Ecto neural progenitor cell (in vitro differentiated cells): ENCODE measurements at places on chromosomes 3 and 15.

- DNase-seq = no peak
Measured at GRCh38 chr3:178518660-178519396, 17.4 kb upstream of the KCNMB2 start.

DNA sequence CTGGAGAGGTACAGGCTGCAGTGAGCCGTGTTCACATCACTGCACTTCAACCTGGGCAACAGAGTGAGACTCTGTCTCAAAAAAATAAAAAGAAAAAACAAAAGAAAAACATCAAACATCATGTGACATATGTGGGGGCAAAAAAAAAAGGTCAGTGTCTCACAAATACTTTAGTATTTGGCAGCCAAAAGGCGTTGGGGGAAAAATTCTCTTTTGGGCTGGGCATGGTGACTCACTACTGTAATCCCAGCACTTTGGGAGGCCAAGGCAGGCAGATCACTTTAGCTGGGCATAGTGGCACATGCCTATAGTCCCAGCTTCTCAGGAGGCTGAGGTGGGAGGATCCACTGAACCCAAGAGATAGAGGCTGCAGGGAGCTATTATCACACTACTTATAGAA, 47.6 kb downstream of the TMCC1 start:
- no peak for DNase-seq

GRCh38 chr3:40116478-40117177, 192.9 kb upstream of the EIF1B start:
- no peak for DNase-seq

- no peak for DNase-seq
Measured at GRCh38 chr3:187997490-187997889, 156.5 kb upstream of the LPP start.

DNA sequence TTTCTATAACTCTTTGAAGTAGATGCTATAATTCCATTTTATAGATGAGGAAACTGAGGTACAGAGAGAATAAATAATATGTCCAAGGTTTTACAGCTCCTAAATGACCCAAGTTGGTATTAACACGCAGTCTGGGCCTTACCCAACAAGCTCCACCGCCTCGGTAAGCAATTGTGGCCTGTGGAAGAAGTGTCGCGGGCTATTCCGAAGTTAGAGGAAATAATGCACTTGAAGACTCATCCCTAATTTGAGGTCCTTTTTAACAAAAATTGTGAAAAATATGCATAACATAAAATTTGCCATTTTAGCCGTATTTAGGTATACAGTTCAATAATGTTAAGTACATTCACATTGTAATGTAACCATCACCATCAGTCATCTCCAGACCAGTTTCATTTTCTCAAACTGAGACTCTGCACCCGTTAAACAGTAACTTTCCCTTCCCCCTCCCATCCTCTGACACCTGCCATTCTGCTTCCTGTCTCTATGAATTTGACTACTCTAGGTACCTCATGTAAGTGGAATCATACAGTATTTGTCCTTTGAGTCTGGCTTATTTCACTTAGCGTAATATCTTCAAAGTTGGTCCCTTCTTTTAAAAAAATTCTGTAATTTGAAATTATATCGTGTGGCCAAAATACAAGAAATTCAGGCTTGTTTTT, 18.2 kb downstream of the IDH3A start:
- no peak for DNase-seq

DNA sequence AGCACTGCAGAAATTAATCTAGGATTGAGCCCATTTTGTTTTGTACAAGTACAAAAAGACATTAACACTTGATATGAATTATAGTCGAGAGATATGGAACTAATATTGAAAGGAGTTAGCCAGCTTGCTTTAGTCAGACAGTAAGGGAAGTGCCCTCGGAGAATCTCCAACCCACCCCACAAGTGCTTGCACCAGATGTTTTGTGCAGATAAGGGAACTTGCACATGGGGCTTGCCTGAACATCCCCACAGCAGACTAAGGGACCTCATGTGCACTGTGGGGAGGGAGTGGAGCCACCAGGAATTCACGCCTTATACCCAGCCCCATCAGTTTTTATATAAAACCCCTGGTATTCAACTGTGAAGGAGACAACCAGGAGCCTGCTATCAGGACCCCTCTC, 122.3 kb downstream of the EFHB start:
- DNase-seq = no peak

- DNase-seq = no peak
Measured at GRCh38 chr15:70234256-70234905, 136.7 kb upstream of the TLE3 start.

- no peak for DNase-seq
Measured at GRCh38 chr3:105145511-105145910, 221.2 kb upstream of the ALCAM start.

- DNase-seq = no peak
Measured at GRCh38 chr3:134755821-134756220, 39.2 kb upstream of the EPHB1 start.

- no peak for DNase-seq
Measured at GRCh38 chr3:147613725-147614124, 204.6 kb downstream of the ZIC1 start.

DNA sequence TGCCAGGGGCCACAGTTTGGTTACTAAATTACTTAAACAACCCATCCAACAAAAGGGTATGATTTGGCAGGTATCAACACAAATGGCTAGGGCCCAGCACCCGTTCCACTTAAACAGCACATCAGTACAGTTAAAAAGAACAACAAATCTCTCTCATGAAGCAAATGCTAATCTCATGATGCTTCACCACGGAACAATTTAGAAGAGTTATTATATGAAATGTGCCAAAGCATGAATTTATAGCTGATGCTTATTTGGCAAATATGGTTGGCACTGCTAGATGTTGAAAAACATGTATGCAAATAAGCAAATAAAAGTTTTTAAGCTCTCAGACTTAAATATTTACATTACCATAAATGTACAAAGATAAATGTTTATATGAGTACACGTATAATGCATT, 2.3 kb downstream of the PEAK1 start:
- DNase-seq = no peak

DNA sequence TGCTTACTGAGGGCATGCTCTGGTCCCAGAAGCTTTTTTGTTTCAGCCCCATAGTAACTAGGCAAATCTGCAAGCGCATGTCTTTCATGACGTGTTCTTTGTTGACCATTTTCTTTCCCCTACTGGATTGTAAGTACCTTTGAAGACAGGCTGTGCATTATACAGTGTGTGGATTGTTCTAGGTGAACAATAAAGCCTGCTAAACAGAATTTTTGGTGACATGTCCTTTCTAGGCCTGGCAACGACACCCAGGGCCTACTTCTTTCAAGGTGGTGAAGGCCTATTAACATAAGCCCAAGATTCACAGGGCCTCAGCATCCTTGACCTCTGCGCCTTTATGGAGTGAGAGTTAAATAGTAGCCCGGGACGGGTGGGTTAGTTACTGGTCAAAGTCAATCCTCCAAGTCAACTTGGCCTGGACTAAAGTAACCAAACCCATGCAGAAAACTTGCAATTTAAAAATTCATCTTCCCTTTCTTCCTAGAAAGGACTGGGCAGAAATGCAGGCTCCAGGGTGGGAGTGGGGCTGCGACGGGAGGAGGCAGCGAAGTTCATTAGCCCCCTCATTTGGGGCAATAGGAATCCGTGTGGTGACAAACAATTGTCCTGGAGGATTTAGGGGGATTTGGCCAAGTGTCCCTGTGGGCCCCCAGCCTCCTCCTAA, 37.6 kb upstream of the TRIM71 start:
- DNase-seq = no peak

DNA sequence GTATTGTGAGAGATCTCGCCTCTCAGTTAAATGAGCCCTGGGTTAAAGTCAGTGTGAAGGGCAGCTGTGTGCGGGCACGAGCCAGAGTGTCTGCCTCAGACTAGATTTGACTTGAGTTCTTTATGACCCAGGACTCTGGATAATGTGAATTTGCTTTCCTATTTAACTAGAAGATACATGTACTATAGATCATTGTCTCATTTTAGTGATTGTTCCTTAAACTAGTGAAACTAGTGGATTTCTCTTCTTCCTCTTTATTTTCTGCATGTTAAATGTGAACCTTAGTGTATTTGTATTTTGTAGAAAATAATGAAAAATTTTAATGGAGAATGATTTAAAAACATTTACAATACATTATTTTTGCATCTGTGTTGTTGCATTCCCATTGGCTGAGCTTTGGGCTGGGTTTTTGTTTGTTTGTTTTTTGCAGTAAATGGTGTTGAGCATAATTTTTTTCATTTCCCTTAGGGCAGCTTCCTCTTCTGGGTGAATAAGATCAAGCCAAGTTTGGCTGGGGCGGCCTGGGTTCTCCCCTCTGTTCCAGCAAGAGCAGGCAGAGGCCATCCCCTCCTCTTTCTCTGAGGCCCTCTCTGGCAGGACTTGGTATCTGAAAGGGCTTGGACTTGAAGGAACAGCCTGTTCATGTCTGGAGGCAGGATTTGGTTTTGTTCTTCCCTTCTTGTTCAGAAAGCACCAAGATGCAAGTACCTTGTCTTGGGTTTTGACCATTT, 15.0 kb downstream of the GCSAM start:
- no peak for DNase-seq

DNA sequence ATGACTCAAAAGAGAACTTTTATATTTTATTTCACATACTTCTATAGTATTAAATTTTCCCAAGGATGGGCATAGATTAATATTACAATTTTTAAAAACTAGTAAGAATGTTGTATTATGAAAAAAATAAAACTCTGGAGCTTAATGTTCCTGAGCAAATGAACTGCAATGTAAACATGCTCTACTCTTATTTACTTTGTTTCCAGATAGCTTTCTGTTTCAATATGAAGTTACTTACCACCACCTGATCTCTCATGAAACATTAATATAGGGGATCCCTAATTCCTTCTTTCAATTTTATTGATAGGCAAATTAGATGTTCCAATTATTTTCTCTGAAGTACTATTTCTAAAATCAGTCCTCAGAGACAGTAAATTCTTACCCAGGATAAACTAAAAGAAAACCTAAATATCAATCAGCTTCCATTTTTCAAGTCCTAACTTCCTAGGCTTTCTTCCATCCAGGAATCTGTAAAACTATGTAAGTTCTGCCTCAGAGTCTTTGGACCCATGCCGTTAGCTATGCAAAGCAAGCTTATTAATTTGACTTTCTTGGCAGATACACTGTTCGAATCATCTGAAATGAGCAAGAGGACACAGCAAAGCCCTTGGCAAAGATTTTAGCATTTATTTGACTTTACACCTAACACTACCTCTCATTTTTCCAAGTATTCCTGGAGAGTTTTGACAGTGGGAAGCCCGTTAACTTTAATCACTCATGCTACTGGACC, 93.2 kb downstream of the PLCH1 start:
- DNase-seq = no peak

DNA sequence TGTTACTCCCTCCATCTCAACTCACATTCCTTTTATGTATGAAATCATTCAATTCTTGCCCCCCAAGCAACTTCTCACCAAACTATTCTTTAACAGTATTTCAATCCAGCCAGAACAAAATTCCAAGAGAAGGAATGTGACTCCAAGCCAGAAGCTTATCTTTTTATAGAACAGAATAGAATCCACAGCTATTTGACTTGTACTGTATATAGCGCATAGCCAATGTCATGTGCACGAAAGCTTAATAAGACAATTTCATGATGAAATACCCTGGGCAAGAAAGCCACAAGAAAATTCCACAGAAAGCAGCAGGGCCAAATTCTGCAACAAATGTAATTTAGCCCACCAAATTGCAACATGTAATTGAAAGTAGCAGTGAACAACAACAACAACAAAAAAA, 127.6 kb upstream of the UBE2E2 start:
- no peak for DNase-seq

DNA sequence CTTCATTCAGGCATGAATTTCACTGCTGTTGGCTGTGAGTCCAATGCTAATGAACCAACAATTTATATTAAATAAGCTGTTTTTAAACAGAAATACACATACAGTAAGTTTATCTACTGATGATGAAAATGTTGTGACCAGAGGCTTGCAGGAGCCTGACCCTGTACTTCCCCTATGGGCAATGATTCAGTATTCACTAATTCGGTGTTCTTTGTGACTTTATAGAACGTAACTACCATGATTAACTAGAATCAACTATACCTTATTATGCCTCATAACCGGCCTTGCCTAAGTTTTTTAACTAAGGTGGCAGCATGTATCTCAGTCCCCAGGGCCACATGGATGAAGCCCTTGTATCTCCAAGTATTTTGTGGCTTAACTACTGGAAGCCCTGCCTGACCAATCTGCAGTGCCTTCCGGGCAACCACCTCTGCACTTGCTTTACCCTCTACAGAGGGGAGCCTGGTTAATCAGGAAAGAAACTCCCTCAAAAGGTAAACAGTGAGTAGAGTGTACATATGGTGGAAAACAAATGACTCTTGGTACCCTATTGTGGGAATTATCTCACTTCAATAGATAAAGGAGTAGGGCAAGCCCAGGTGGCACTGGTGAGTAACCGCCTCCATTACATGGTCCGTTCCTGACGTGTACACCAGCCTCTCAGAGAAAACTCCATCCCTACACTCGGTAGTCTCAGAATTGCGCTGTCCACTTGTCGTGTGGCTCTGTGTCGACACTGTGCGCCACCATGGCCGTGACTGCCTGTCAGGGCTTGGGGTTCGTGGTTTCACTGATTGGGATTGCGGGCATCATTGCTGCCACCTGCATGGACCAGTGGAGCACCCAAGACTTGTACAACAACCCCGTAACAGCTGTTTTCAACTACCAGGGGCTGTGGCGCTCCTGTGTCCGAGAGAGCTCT, 11.6 kb upstream of the CLDN18 start:
- DNase-seq = no peak

GRCh38 chr15:35702946-35703495, 157.1 kb upstream of the DPH6 start:
- DNase-seq = no peak

DNA sequence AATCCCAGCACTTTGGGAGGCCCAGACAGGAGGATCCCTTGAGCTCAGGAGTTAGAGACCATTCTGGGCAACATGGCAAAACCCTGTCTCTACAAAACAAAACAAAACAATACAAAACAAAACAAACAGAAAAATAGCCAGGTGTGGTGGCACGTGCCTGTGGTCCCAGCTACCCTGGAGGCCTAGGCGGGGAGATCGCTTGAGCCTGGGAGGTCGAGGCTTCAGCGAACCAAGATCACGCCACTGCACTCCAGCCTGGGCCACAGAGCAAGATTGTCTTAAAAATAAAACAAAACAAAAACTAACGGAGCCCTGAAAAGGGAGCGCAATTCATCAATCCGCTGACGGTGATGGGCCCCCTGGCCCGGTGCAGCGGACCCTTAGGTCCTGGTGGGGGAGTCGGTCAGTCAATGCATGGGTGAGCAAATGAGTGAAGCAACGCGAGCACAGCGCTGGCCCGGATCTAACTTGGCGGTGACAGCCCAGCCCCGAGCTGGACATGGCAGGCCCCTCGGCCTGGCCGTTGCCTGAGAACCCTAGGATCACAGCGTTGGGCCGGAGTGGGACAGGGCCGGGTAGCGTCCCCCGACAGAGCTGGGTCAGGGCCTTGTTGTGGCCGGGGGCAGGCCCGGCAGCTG, 52.4 kb upstream of the BLM start:
- no peak for DNase-seq
